ENCODE measurements at places on chromosomes 4 and X.

DNA sequence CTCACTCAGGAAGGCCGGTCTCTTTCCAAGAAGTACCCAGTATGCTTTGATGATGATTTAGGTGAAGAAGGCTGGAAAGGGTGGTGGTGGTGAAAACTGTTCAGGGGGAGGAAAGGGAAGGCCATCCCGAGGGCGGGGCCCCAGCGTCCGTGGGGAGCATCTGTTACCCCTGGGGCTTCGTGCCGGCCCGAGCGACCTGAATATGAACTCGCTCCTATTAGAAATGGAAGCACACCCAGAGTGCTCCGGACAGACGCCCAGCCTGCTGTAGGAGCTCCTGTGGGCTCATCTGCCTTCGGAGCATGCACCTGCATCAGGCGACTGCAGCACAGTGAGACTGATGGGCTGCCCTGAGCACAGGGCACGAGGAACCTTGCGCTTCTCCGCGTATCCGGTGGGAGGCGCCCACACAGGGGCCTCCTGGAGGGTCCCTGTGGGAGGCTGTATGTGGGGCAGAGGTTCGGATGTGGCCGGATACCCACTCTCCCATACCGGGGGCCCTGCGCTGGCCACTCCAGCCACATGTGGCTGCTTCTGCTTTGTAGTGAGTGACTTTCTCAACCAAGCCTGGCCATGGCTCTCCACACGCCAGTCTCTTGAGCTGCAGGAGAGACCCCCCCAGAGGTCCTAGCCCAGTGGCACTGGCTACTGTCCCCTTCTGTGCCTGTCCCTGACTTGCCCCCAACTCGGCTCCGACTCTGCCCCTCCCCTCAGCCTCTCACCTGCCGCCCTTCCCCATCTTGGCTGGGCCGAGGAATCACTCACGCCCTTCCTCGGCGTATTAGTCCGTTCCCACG lies 36.7 kb downstream of the FGFRL1 start:
- DNase-seq: no peak

- no peak for DNase-seq
Observed at GRCh38 chrX:42530027-42530426, 247.9 kb downstream of the PPP1R2C start.

GRCh38 chr4:188341428-188341827 lies 202.2 kb downstream of the TRIML1 start:
- DNase-seq: no peak

DNA sequence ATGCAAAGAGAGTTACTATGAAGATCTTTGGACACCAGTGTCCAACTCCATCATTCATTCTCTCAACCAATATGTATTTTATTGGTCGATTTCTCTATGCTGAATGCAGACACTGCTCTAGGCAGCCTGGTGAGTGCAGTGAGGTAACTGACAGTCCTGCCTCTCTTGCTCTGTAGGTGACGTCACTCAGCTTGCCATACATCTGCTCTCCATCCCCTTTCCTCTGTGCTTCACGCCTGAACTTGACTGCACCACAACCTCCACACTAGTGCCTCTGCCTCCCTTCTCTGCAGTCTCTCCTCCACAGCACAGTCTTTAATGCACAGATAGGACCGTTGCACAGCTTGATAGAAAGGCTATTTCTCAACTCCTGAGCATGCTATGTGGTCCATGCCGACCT lies 344.9 kb upstream of the NOCT start:
- no peak for DNase-seq

DNA sequence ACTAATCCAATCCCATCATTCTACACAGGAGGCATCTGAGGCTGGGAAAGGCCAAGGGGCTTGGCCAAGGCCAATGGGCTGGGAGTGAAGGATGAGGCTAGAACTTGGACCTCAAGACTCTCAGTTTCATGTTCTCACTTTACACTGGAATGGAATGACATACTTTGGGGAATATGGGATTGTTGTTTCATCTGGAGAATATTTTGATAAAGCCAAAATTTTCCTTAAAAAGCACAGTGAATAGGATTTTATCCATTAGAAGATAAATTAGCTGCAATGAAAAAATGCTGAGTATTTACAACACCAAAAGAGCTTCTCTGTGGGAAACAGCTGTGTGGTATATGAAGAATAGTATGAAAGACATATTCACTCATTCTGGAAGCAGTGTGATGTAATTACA lies 29.3 kb downstream of the SMIM20 start:
- DNase-seq: no peak

DNA sequence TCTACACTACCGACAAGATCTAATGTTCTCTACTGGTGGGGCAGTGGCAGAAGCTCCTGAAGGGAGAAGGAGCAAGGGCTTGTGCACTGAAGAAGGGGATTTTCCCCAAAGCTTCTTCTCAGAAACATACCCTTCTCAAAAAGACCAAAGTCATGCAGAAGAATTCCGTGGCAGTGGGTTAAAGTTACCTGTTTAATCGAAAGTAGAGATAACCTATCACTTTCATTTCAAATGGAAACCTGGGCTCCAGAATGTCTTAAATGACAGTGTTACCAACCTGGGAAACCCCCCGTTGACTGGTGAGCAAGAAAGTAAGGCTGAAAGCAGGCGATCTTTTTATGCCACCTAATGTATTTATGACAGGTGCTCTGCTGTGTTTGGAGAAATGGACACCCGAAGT lies 92.5 kb upstream of the TEX13D start:
- no peak for DNase-seq

GRCh38 chr4:158443731-158444130 lies 78.0 kb upstream of the RXFP1 start:
- DNase-seq: no peak

DNA sequence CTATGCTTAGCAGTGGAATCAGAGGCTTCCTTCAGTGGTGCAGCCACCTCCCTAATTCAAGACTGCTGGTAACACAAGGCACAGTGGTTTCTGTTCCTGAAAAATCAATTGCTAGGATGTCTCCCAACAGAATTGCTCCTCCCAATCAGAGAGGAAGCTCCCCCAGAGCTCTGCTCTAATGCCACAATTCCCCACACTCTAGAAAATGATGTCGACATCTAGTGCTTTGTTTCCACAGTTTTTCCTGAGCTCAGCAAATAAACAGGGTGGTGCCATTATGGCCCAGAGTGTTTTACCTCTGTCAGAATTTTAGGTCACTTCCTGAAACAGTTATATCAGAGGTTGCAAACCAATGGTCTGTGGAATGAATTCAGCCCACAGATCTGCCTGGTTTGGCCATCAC lies 24.7 kb downstream of the TAB3 start:
- no peak for DNase-seq

DNA sequence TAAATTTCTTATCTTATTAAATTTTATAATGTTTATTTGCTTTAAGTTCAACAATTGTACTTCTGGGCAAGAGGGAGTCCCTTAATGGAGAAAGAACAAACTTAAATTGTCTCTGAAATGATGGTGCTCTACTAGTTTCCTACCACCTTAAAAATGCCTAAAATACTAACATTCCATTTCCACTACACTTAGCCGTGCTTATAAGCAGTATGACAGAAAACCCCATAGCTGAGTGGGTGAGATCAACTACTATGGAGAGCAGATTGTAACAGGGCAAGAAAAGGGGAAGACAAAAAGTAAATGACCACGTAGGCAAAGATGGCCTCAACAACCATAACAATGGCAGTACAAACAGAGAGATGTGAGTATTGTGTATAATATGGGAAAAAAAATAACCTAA lies 35.0 kb downstream of the RFC1 start:
- no peak for DNase-seq

- no peak for DNase-seq
Observed at GRCh38 chr4:42906341-42906740, 13.8 kb downstream of the GRXCR1 start.

DNA sequence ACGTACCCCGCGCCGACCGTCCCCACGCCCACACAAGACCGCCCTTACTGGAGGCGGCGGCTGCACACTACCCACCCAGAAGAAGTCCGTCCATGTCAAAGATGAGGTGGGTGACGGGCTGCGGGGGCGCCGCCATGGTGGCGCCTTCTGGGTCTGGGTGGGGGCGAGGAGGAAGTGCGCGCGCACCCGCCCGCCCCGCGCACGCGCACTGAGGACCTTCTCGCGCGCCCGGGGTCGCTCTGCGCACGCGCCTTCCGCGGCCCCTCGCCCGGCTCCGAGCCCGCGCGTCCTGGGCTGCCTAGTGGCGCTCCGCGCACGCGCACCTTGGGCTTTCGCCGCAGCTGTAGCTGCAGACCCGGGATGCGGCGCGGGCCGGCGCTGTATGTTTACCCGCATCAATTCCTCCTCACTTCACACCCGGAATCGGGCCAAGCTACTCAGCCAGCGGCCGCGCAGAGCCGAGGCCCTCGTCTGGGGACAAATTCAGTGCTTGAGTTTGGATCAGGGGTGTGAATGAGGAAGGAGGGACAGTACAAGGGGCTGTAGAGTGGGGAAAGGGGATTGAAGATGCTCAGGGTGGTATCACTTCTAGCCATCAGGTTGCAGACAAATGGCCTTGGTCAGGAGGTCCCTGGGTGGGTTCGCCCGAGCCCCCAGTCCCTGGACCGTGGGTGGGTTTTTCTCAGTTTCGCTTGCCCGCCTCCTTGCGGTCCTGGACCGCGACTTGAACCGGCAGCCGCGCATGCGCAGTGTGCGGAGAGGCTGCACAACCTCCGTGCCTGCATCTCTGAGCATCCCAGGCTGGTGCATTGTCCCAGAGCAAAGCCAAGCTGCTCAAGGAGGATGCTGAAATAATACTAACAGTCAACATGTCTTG lies at the start of gene PUDP:
TSS of gene PUDP (minus strand) at position 176 of the 877 bp plus-strand sequence. CDS start at position 136, 40 bp downstream.
- no peak for DNase-seq

DNA sequence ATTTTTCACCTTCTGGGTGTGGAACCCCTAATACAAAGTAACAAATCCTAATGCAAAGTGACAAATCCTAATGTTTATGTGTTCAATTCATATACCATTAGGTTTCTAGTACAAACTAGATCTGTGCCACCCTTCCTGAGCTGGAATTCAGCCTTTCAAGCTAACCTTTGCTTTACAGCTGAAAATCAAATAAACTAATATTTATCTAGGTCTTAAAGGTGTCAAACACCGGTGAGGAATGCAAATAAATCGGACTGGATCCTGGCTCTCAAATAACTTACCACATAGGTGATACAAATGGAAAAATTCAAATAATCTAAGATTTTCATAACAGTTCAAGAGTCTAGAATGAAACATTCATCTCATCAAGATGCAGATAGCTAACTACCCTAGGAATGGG lies 11.6 kb downstream of the IRF2 start:
- no peak for DNase-seq

DNA sequence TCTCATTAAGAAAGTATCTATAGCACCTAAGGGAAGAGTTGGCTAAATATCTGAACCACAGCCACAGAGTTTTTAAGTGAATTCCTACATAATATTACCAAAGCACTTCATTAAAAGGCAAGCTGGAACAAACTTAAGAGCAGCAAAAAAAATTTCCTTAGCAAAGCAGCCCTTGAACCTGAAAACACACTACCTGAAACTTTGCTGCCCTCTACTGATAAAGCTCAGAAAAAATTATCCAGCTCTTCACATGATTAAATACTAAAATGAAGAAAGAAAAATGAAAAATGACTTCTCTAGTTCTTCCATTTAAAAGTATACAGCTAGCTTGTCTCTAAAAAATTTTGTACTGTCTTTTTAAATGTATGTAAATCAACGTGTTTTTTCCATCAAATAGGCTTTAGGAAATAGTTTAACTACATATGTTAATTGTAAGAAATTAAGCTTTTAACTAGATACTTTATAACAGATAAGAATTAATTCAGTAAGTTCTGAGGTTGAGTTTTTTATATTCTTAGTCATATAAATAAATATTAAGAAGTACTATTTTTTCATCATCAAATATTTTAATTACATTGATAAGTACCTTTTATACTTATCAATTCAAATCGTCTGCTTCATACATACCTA lies 156.1 kb downstream of the STPG2 start:
- DNase-seq: peak; percentile 51

- DNase-seq: no peak
Observed at GRCh38 chrX:72714478-72714916, 391 bp upstream of the PHKA1 start.

- no peak for DNase-seq
Observed at GRCh38 chr4:77332696-77333270, 175.8 kb downstream of the CCNG2 start.

- no peak for DNase-seq
Observed at GRCh38 chrX:93649381-93649780, 24.0 kb downstream of the NAP1L3 start.

DNA sequence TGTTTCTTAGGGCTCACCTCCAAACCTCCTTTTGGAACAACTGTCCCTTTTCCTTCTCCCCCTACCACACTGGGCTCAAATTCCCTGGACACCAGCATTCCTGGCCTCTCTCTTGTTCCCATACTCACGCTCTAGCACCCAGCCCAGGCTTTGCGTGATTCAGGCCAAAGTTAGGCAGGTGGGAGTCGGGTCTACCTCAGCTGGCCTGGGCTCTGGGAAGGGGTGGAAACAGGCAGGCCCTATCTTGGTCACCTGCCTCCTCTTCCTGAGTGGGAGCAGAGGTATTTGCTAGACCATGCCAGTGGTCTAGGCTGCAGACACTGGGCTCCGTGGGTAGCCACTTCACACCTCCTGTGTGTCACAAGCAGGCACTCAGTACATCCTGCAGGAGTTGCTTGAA lies 211.1 kb upstream of the MAMLD1 start:
- DNase-seq: no peak

DNA sequence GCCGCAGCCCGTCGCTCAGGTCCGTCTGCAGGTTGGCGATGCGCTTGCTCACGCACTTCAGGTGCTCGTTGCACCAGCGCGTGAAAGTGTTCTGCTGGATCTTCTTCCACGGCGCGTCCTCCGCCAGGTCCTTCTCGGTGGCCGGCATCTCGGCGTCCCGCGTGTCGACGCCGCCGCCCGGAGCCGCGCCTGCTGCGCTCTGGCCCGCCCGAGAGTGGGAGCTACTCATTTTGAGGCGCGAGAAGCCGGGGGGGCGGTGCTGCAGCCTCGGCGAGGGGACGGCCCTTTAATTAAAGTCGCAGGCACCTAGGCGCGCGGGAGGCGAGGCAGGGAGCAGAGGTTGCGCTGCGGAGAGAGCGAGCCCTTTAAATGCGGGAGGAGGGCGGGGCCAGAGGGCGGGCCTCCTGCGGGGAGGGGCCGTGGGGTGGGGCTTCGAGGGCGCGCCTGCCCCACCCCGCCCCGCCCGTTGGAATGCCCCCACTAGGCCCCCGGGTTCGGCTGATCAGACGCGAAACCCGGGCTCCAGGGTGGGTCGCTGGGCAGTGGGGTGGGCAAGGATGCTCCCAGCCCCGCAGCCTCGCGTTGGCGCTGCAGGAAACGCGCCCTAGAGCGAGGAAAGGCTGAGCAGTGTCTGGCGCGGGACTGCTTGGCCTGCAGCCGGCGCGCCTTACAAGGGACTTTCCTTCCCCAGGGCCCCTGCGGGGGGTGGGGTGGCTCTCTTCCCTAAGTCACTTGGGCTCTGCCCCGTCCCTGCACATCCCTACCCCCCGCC lies 3.2 kb downstream of the FLNA start:
- peak; percentile 60 for DNase-seq

GRCh38 chrX:148930206-148930729 lies 429.9 kb downstream of the AFF2 start:
- DNase-seq: no peak

GRCh38 chr4:10371121-10371520 lies 86.1 kb downstream of the ZNF518B start:
- no peak for DNase-seq

Measured in SK-N-MC (cell line).